ENCODE measurements at places on chromosomes 6 and 20.

DNA sequence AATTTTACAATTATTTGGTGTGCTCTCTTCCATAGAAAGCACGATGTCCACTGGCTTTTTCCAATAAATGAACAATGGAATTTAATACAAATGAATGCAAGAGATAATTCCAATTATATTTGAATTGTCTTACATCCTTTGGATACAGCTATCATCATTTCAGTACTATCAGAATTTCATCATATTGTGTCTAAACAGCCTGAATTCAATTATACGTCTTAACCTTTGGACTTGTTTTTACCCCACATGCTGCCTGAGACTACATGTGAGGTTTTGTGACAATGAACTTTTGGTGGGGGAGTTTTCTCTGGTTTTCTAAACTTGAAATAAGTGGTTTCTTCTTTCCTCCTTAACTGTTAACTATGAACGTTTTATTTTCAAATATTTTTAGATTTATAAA is 1176.0 kb downstream of the EPHA7 start:
- no peak for DNase-seq

DNA sequence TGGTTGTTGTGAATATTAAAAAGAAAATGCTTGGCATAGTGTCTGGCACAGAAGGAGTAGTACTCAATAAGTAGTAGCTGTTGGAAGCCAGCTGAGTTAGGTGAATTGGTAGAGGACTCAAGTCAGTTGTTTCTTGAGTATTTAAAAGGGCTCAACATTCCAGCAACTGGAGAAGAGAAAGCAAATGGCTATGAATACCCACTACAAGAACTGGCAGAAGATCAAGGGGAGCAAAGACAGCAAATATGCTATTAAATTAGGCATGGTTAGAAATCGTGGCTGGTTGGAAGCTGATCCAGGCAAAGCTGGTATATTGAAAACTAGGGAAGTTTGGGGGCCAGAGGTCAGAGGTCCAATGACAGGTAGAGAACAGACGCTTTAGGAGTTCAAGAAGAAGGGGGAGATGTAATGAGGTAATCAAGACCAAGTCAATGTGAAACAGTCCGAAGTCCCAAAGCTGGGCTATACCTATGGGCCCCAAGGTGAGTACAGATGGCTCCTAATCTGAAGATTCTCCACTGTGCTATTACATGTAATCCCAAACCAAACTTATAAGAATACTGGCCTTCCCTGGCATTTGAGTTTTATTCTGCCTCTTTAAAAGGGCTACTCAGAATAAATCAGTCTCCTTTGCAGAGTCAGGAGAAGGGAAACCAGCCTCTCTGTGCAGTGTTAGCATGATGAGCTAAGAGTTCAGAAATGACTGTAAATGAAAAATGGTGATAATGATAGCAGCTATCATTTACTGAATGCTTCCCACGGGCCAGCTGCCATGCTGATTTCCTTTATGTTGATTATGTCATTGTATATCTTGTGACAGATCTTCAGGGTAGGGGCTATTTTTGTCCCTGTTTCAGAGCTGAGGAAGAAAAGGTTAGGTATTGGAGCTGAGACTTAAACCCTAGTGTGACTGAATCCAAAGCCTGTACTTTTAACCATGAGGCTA is 122.3 kb downstream of the ANKS1A start:
- peak; percentile 44 for DNase-seq

GRCh38 chr6:41846666-41847237 is 48.4 kb downstream of the USP49 start:
- DNase-seq: peak; percentile 73

DNA sequence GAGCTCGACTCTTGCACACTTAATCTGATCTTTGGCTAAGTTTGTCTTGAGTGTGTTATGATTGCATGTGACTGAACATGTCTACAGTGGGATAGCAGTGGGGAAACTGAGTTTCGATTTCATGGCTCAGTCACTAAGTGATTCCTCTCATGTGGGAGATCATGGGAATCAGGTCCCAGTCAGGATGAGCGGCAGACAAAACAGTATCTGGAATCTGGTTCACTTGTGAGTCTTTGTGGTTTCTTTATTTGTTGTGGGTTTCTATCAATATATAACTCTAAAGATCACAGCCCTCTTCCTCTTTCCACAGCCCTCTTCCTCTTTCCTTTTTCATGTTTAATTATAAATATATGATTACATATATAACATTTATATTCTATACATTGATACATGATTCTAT is 4.0 kb downstream of the RPP21 start:
- DNase-seq: no peak

DNA sequence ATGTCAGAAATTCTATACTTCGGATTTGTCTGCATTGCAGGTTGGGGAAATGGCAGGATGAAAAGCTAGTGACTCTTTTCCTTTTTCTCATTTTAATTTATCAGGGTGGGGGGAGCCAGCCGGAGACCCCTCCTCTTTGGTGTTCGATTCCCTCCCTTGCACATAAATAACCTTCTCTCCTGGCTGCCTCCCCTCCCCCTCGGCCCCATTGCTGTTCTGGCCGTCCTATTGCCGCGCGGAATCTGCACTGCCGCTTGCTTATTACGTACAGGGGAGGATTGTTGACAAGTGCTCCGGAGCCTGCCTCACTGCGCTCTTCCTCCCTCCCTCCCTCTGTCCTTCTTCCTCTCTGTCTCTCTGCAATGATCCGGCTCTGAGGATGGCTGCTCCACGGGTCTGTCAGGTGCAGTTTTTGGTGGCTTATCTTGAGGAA is 154.7 kb downstream of the JARID2 start:
- peak; percentile 26 for DNase-seq

GRCh38 chr6:137122612-137123011 is 50.8 kb downstream of the IL22RA2 start:
- peak; percentile 72 for DNase-seq

- DNase-seq: no peak
These were observed 66.0 kb upstream of the GPR6 start for GRCh38 chr6:109912118-109912517.

All from GM12865 (cell line).